Activated CD4-positive, CD25-positive, alpha-beta regulatory T cell treated with anti-CD3 and anti-CD28 coated beads, Interleukin-2, amount 50 U/mL, for 72 hours (primary cell): ENCODE measurements at places on chromosomes 13 and 19.

- peak; percentile 42 for DNase-seq
Measured at GRCh38 chr19:4108767-4109625, 14.9 kb downstream of the MAP2K2 start.

- no peak for DNase-seq
Measured at GRCh38 chr13:109859898-109860297, 73.5 kb upstream of the IRS2 start.

GRCh38 chr13:97761796-97762540 is 191.5 kb upstream of the IPO5 start:
- no peak for DNase-seq

DNA sequence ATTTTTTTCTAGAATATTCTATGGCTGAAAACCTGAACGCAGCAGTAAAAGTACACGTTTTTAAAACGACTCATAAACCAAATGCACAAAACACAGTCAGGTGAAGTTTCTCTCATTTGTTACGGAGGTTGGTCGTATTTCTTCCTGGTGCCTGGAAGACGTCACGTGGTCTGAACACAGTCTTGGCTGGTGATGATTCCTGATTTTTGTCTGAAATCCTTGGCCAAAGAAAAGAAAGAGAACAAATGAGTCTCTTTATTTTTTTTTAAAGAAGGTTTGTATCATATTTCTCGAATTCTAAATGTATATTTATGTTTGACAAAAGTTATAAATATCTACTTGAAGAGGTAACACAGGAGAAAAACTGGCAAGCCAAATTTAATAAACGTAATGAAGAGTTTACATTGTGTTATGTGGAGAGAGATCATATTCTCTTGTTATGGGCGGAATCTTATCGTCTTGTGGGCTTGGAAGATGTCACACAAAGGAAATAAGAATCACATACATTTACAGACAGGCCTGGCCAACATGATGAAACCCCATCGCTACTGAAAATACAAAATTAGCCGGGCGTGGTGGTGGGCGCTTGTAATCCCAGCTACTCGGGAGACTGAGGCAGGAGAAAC is 10.0 kb upstream of the PNMA8A start:
- no peak for DNase-seq

DNA sequence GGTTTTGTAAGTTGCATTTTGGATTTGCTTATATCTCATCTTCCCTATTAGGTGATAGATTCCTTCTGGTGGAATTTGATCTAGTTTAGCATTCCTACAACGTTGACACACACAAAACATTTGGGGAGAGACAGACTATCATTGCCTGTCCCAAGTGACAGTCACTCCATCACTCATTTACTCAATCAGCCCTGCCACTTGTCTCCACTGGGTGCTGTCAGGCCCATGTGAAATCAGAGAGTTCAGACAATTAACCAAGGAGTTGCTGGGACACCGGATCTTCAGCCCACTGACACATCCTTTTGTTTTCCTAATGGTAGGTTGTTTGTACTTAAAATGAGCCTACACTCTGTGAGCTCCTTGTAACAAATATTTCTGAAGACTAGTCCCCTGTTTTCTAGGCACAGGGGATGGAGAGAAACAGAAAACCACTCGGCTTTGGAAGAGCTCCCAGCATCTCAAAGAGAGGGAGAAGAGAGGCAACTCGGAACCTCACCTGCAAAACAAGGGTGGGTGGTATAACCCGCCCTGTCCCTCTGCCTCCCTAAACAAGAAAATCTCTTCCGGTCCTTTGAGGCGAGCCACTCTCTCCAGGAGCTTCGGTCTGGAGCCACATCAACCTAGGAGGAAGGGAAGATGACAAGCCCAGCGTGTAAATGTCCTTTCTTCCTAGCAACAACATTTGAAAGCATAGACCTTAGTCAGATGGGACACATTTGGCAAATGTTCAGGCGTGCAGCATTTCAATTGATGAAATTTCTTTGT is 440.9 kb upstream of the KLF12 start:
- DNase-seq = no peak

DNA sequence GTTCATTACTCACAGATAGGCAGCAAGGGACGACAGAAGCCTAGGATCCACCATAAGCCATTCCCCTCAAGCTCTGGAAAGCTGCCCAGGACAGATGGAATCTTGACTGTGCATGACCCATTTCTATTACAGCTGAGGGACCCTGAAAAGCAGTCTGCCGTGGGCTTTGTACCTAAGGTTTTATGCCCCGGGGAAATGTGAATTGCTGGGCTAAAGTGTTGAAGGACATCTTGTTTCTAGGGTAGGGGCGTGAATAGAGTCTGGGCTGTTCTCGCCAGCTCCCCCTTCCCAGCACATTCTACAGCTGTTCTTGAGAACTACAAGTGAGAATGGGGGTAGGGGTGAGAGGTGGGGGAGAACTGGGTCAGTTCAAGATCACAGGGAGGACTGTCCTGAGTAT is 53.6 kb upstream of the TMTC4 start:
- no peak for DNase-seq

- no peak for DNase-seq
Measured at GRCh38 chr19:3669082-3669946, 31.0 kb downstream of the PIP5K1C start.

DNA sequence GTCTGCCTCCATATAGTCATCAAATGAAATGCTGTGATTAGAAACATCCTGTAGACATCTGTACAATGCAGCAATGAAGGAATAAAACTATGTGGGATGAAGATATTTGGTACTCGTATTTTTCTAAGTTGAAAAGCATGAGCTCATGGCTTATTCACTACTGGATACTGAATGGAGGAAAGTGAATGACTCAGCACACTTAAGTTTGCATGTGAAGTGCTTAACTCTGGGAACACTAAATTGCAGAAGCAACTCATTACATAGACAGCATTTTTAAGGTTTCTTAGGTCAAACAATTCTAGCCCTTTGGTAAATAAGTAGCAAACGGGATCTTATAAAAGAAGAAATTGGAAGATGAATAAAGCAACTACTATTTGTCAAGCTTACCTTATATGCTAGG is 429.0 kb upstream of the MIR17HG start:
- DNase-seq = no peak

GRCh38 chr19:56367829-56368711 is 25.3 kb downstream of the ZNF582 start:
- peak; percentile 82 for DNase-seq

DNA sequence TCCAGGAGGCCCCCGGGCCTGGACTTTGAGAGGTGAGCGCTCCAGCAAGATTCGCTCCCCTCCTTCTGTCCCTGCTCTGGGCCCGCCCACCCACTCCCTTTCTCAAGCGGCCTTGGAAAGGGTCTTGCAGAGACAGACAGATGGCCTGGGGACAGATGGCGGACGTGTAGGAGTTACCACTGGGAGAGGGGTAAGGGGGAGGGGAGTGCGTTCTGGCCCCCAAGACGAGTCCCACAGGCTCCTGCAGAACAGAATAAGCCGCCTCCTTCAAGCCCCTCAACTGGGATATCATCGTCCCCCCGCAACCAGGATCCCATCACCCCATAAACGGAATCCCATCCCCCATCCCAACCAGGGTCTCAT is 3.6 kb upstream of the TNFAIP8L1 start:
- DNase-seq = no peak

DNA sequence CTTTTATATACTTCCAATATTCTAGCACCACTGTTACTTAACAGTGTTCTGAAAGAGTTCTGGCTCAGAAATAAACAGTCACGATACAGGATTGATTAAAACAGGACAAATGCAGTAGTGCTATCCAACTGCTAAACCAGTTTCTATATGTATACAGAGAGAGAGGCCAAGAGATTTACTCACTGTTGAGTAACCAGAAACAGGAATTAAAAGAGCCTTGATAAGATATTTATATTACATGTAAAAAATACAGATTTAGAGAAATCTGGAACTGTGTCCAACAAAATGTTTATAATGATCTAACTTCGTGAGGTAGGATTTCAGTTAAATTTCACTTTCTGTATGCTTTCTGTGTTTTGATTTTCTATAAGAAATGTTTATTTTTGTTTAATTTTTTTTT is 116.6 kb downstream of the CDK8 start:
- no peak for DNase-seq

DNA sequence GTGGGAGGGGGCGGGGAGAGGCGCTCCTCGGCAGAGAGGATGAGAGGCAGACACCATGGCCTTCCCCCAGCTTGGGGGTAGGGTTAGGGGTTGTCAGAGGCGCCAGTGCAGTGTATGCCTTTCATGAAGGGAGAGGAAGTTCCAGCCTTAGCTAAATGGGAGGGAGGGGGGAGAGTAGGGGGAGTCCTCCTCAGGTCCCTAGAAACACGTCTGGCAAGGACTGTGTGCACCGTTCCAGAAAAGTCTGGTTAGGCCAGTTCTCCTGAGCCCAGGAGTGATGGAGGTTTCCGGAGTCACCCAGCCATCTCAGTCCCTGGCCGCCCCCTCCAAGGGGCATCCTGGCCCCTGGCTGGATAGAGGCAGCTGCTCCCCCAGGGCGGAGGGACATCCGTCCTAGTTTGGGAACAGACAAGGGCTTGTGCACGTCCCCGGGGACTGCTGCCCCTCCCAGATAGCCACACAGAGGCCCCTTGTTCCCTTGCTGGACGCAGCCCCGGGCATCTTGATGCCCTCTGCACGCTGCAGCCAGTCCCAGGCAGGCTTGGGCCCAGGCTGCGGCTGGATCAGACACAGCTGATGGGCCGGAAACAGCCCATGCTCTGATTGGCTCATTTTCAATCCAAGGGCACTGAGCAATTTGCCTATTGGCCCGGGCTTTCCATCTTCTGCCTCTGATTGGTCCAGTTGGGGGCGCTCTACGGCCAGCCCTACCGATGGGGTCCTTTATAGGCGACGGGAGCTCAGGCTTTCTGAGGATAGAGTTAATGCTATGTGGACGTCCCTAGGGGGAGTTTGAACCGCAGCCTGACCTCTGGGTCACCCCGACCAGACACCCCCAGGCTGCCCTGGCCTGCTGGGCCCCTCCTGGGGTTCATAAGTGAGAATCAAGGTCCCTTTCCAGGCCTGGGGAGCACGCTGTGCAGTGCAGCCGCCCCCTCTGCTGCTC is 3.8 kb downstream of the S1PR2 start:
- no peak for DNase-seq

DNA sequence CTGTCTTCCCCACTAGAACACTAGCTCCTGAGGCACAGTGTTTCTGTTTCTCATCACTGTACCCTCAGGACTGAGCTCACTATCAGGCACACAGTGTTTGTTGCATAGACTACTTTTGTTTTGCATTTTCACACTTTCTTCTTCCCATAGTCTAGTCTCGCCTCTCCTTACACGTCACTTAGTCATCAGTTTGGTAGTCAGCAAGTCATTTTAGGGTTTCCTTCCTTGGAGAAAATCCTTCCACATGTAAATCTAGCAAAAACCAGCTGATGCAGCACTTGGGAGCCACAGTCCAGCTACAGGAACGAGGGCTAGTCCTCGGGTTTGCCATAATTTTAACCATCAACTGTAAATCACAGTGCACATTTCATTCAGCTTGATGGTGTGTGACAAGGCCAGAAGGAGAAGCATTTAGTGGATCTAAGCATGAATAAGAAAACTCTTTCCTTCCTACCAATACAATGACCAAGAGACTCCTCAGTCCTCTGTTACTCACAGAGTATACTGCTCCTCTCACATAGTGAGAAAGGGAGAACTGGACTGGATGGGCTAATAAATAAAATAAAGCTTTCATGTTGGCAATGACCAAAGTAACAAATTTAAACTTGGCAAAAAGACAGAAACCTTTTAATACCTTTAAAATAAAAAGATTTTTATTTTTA is 221.0 kb downstream of the KLF12 start:
- DNase-seq = no peak

GRCh38 chr13:87894059-87894458 is 222.9 kb downstream of the SLITRK5 start:
- DNase-seq = no peak

DNA sequence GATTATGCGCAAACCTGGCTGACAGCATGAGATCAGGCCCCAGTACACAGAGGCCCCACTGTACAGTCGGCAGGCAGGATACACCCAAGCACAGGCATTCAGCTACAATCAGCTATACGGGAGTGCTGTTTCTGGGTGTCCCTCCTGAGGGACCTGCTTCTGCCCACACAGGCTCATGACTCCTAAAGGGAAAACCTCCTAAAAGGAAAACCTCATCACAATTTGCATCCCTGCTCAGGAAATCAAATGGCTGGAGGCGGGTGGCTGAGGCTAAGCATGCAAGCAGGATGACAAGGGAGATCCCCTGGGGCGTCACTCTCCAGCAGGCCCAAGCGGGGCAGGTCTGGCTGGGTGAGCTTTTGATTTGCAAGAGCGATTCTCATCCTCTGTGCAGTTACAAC is 99.8 kb downstream of the CRYL1 start:
- DNase-seq = no peak

DNA sequence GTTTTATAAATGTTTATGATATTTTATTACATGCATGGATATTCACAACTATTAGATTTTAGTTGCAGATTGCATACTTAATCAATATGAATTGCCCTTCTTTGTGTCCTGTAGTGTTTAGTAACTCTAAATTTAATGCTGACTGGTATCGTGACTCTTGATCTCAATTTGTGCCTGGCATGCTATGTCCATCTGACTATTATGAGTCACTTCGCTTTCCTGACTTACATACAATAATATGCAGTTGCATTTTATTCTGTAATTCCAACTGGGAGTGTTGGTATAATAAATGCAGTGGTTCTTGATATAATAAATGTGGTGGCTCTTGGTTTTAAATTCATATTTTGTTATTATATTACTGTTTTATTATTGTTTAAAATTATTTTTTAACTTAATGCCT is 277.5 kb downstream of the LIG4 start:
- DNase-seq = no peak

- no peak for DNase-seq
Measured at GRCh38 chr13:70612881-70613280, 504.6 kb upstream of the KLHL1 start.

DNA sequence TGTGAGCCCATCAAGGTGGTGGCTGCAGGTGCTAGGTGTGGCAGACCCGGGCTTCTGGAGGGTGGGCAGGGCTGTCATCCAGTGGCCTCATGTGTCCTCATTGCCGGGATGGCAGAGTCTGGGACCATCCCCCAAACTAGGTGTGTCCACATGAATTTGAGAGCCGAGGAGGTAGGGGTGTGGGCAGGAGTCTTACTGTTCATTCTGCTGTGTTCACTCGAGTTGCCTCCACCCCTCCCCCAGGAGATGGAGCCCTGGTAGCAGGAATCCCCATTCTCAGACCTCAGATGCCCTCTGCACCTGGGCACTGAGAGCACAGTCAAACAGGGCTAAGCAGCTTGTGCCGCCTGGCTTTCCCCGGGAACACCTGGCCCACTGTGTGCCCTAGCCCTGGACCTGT is 22.4 kb downstream of the NAXD start:
- no peak for DNase-seq

DNA sequence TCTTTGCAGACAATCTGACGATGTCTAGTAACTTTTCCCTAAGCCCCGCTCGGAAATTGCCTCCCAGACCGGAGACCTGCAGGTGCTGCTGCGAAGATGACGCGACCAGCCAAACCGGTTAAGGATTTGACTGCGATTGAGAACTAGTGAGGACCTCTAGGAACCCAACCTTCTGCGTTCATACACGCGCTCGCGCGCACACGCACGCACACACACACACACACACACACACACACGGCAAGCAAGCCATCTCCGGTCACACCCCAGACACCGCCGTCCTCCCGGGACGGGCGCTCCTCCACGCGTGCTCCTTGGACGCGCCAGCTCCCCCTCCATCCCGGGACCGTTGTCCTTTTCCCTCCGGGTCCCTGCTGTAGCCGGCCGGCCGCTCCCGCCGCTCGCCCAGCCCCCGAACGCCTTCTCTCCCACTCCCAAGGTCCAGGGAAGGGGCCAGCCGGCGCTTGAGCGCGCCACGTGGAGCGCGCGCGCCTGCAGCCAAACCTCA is 1.2 kb downstream of the TBC1D4 start:
- no peak for DNase-seq
